Activated CD4-positive, alpha-beta memory T cell treated with anti-CD3 and anti-CD28 coated beads, Interleukin-2, amount 10 ng/mL, durations not matched to agents 7 days and 5 days (primary cell): ENCODE measurements at places on chromosomes 1 and 21. TPM values are rescaled to one million over a fixed set of nuclear protein-coding genes. Genes with fewer than 3 reads are reported as not detected.

DNA sequence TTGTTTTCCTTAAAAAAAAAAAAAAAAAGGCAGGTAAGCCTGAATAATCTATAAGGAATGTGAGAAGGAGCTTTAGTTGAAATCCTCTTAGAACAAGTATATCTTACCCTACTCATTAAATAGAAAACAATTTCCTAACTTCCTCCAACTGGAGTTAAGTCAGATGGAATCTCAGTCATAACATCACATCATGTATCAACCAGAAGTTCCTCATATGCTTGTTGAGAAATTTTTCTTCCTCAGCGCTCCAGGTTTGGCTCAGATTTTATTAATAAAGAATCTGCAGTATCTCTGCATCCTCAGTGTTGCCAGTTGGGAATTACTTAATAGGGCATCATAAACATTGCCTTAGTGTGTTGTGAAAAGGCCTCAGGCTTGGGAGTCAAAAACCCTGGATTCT is 37.6 kb downstream of the DUSP10 start:
- DNase-seq, result no peak
- peaks cover 65% of the 10 kb centered on the region for H3K36me3 ChIP-seq
- H3K4me3 ChIP-seq, result no peak overlapping the region
- no peaks in the 10 kb centered on the region for H3K27me3 ChIP-seq
- peaks cover 34% of the 10 kb centered on the region for H3K4me1 ChIP-seq

Gene DYRK3
- 8.8 TPM for total RNA-seq

Gene DYNLT4
- 1.9 TPM for total RNA-seq

Gene AKR7A3
- 0.20 TPM for total RNA-seq
